Activated naive CD8-positive, alpha-beta T cell treated with anti-CD3 and anti-CD28 coated beads for 36 hours (primary cell): ENCODE measurements at places on chromosomes 2 and 18.
A peak's percentile ranks its signal among the peaks of the same experiment; 100 is the strongest.

DNA sequence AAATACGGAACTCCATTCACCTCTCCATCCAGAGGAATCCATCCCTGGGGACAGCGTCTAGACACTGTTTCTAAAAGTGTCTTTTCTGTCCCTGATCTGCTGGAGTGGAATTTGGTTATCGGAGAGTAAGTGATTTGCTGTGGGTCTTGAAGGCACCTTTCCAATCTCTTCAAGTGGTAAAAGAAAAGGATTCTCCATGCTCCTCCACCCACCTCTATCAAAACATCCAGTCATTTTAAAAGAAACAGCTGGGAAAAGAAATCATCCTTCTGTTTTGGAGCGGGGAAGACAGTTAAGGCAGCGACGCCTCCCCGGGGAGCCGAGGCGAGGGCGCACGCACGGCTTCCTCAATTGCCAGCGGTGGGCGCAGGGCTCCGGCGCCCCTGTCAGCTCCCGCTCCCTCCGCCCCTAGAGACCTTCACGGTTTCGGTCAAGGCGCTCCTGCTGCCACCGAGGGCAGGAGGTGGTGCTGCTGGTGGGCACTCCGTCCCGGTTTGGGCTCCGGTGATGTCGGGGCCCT, 547 bp downstream of the SLC35F5 start:
- peak; percentile 71 for DNase-seq

DNA sequence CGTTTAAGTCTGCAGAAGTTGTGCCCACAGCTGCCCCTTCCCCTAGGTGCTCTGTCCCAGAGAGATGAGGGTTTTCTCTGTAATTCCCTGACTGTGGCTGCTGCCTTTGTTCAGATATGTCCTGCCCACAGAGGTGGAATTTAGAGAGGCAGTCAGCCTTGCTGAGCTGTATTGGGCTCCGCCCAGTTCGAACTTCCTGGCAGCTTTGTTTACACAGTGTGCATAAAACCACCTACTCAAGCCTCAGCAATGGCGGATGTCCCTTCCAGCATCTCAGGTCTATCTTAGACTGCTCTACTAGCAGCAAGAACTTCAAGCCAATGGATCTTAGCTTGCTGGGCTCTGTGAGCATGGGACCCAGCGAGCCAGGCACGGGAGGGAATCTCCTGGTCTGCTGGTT, 48.1 kb downstream of the LHCGR start:
- no peak for DNase-seq

DNA sequence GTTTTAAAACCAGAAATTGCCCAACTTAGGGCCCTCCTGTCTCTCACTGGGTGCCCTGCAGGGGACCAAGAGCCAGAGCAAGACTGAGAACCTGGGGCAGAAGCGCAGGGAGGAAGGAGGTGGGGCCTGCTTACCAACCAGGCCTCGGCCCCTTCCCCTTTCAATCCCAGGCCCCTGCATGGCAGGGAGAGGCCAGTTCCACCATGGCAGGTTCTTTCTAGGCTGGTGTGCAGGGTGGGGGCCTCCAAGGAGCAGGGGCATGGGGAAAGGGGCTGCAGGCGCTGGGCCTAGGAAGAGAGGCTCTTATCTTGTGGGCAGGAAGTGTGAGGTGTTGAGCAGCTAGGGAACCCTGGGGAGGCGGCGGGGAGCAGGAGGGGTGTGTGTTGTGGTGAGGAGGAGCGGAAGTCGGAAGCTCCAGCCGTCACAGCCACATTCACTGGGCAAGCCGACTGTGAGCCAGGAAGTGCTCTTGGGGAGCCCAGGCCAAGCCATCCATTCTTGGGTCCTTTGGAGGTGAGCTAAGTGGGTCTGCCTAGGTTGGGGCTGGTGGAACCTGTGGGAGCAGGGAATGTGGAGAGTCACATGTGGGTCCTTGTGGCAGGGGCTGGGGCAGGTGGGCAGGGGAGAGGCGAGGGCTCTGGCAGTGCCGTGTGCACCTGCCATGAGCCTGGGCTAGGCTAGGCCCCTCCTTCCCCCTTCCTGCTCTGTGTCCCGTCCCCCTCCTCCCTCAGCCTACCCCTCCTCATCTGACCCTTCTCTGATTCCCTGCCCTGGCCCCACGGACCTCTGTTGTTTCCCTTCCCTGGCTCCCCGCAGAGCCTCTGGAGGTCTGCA, at the start of gene PSD4:
Gene PSD4, plus strand, starts transcription at position 430 of the 834 bp plus-strand sequence. CDS start 8,486 bp downstream, outside the sequence.
- peak; percentile 89 for DNase-seq

GRCh38 chr2:66899648-66900047, 464.7 kb downstream of the MEIS1 start:
- DNase-seq, result no peak
